ENCODE measurements at places on chromosomes 2 and 18.

GRCh38 chr2:64325477-64325851 lies 128.5 kb upstream of the LGALSL start:
- no peak for DNase-seq

DNA sequence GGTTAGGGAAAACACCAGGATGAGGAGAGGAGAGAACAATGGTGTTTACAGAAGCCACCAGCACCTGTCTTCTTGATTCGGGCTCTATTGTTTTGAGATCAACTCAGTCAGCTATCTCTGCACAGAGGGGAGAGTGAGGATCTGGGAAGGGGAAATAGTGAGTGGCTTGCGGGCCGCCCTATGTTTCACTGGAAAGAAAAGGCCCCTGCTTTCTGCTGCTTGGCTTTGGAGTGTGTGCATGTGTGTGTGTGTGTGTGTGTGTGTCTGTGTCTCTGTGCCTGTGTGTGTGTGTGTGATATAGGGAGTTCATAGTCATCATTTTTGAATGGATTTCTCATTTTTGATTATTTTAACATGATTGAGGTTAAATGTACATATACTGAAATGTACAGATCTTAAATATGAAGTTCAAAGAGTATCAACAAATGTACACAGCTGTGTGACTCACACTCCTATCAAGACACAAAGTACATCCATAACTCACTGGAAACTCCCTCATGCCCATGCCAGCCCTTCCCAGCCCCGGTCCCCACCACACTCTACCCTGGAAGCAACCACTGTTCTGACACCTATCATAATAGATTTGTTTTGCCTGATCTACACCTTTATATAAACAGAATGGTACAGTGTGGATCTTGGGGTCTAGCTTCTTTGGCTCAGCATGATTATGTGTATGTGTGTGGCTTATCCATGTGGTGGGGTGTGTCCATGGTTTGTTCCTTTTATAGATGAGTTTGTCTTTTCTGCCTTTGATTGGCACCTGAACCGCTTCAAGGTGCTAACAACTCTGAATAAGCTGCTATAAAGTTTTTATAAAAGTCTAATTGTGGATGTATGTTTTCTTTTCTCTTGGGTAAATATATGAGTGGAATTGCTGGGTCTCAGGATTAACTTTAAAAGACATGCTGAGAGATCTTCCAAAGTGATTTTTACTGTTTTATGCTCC lies 258.3 kb downstream of the SETBP1 start:
- no peak for DNase-seq

GRCh38 chr2:182445391-182445965 lies 18.6 kb upstream of the PDE1A start:
- DNase-seq = no peak

GRCh38 chr2:4715065-4715464 lies 977.1 kb upstream of the SOX11 start:
- no peak for DNase-seq

DNA sequence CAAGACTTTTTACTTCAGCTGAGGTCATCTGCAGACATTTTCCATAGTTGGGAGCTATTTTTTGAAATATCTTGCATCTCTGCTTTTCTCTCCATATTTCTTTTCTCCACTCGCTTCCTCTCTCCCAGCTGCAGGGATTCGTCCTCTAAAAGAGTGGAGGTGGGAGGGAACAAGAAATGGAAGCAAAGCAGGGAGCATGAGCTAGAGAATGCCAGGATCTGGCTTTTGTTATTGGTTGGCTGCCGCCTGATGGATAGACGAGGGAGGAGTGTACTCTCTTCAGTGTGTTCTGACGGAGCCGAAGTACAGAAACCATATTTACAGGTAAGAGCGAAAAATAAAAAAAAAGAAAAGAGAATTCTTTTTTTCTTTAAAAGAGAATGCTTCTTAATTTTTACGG lies at the start of gene CSRNP3:
Gene CSRNP3 (plus strand): TSS at position 282 of the 400 bp plus-strand sequence. CDS start 125,368 bp downstream, outside the sequence.
- no peak for DNase-seq

DNA sequence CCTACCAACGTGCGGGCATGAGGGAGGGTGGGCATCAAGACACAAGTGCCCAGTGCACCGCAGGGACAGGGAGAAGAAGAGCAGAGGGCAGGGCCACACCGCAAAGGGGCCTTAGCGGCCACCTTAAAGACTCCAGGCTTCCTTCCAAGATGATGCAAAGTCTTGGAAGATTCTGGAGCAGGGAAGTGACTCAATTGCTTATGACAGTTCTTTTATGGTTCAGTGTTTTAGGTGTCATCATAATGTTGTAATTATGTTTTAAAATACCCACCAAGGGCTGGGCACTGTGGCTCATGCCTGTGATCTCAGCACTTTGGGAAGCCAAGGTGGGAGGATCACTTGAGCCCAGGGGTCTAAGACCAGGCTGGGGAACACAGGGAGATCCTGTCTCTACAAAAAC lies 44.5 kb upstream of the SEMA4C start:
- no peak for DNase-seq

DNA sequence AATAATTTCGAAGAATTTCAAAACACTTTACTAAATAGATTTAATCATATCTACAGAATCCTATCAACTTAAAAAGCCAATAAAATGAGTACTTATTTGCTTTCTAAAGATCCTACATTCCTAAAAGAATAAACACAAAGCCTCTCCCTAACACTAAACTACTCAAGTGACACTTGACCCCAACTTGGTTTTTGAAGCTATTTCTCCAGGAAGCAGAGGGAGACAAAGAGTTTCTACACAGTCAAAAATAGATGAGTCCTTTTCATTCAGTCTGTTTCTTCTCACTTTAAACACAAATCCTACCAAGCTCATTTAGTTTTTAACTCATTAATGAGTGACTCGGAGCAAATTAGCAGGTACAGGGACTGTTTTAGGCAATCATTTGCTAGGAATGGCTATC lies 2.1 kb downstream of the ATL2 start:
- DNase-seq = no peak

GRCh38 chr2:202072226-202072625 lies 829 bp upstream of the KIAA2012 start:
- DNase-seq = no peak
